ENCODE measurements at places on chromosomes 6 and 20.

DNA sequence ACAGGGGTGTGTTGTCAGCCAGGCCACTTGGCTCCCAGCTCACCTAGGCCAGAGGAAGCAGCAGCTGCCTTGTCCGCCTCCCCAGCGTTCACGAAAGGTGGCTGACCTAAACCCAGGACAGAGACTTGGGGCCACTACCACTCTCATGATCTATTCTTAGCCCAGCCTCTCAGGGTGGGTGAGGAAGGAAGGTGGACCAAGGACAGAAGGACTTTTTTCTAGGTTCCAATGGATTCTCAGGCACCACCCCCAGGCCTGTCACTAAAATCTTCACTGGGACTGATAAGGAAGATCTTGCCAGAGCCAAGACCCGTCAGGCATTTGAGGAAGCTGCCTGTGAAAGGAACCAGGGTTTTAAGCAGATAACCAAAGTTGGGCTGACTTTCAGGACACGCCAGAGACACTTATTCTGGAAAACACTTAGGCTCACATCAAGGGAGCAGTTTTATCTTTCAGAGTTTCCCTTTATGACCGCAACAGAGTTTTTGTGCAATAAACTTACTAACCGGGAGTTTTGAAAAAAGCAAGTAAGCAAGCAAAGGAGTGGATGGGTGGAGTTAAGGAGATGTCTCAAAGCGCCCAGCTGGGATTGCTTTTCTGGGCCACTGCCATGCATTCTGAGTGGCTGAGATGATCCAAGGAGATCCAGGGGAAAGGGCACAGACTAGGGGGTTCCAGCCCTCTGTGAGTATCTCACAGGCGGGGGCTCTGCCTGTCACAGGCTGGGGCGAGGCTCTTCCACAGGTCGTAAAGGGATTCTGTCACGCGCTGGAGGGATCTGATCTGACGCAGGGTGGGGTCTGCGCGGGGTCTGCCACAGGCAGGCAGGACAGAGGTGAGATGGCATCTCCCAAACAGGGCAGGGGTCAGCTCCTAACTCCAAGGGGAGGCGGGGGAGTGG is 989 bp downstream of the FITM2 start:
- peak; percentile 76 for DNase-seq

GRCh38 chr6:101394936-101395335 is 1.4 kb downstream of the GRIK2 start:
- no peak for DNase-seq

- DNase-seq, result no peak
Observed at GRCh38 chr6:169589699-169590257, 112.1 kb downstream of the WDR27 start.

DNA sequence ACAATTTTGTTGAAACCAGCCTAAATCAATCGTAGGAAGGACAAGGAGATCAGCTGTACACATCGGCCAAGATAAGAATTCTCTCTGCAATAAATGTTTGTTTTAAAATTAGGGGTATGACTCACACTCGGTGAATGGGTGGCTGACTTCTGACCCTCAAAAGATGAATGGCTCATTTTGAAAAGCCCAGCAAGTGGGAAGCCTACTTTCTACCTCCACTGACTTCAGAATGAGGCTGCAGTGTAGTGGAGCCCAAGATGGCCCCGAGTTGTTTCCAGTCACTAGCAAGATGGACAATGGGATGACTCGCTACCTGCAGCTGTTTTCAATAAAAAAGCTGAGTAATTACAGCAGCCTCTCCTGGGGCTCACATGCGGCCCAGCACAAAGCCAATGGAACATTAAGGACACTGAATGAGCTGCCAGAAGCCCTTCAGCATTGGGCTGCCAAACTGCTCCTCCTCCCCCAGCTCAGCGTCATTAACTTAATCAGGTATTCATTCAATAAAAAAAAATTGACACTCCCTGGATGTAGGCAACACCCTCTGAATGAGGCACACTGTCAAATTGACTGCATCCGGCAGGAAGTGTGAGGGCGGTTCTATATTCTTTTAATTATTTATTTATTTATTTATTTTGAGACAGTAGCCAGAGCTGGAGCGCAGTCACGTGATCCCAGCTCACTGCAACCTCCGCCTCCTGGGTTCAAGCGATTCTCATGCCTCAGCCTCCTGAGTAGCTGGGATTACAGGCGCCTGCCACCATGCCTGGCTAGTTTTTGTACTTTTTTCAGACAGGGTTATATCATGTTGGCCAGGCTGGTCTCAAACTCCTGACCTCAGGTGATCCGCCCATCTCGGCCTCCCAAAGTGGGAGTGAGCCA is 107.3 kb downstream of the GMPR start:
- DNase-seq, result peak; percentile 66

GRCh38 chr6:159065091-159065490 is 20.3 kb upstream of the TAGAP start:
- DNase-seq, result no peak

DNA sequence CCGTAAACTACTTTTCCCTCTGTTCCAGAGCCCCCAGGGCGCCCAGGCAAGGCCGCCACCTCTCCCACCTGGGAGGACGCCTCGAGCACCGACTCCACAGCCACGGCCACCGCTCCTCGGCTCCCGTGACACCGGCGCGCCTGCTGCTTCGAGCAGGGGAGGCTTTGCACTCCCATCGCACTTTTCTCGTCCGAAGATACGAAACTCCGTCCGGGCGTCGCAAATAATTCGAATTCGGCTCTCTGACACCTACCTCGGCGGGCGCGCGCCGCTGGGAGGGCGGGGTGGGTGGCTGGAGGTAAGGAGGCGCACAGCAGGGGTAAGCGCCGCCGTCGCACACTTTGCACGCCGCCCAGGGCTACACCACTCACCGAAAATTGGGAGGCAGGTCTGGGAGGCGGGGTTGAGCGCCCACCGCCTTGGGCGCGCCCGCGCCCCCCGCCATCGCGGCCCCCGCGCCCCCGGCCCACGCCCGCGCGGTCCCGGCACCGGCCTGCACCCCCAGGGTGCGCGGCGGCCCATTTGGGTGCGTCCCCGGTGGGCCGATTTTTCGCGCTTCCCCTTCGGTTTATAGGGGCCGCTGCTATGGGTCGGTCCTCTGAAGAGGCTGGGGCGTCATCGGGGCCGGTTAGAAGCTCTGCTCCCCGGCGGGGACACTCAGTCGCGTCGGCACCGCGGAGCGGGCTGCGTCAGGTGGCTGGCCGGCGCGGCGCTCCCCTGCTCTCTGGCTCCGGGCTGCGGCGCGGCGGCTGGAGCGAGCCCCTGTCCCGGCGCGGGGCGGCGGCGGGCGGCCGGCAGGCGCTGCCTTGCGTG is 36.2 kb downstream of the GNAS start:
- DNase-seq, result peak; percentile 83

DNA sequence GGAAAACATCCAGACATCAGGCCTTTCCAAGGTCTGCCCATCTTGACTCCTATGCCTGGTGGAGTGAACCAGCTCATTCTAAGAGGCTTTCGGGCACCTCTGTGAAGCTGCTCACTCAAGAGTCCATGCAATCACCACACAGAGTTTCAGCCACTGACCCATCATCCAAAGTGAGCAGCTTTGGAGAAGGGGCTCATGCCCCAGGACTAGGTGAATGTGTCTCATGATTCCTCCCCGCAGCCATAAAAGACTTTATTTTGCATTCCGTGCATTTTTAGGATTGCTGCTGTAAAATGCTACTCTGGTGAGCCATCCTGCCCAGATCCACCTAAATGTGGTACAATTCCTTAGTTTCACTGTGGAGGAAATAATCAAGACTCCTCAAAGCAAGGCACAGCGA is 44.5 kb upstream of the EZR start:
- no peak for DNase-seq

DNA sequence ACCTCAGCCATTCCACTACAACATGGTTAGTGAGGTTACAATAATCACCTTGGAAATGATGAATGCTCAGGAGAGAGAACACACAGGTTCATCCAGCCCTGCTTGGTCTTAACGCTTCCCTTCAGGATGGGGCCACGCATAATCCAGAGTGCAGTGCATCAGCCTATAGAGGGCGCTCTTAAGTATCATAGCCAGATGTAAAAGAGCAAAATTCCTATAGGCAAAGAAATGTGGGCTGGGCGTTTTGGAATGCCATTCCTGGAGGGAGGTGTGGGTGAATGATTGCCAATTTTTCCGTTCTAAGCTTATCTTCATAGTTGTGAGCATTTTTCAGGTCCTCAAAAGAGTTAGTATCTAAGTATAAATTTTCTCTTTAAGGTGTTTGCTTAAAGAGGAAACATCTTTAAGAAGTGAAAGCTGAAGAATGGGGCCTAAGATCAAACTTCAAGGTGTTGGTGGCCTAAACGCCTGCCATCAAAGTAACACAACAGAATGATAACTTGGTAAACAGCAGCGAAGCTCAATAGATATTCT is 1.8 kb downstream of the RIPOR2 start:
- peak; percentile 26 for DNase-seq

- peak; percentile 54 for DNase-seq
Observed at GRCh38 chr6:34656378-34657036, 40.1 kb downstream of the ILRUN start.

DNA sequence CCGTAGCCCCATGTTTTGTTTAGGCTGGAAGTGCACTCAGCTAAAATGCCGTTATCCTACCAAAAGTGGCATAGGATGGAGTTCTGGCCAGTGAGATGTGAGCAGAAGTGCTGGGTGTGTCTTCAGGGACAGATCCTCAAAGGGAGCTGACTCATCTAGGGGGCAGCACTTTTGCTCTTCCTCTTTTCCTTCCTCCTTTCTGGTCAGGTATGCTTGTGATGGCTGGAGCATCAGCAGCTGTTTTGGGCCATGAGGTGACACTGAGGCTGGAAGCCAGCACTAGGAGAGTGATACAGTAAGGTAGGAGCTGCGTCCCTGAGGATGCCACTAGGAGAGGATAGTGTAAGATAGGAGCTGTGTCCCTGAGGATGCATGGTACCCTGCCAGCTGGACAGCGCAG is 4.6 kb upstream of the OSBPL2 start:
- no peak for DNase-seq

GRCh38 chr6:2179950-2180349 is 65.5 kb downstream of the GMDS start:
- DNase-seq, result peak; percentile 60

DNA sequence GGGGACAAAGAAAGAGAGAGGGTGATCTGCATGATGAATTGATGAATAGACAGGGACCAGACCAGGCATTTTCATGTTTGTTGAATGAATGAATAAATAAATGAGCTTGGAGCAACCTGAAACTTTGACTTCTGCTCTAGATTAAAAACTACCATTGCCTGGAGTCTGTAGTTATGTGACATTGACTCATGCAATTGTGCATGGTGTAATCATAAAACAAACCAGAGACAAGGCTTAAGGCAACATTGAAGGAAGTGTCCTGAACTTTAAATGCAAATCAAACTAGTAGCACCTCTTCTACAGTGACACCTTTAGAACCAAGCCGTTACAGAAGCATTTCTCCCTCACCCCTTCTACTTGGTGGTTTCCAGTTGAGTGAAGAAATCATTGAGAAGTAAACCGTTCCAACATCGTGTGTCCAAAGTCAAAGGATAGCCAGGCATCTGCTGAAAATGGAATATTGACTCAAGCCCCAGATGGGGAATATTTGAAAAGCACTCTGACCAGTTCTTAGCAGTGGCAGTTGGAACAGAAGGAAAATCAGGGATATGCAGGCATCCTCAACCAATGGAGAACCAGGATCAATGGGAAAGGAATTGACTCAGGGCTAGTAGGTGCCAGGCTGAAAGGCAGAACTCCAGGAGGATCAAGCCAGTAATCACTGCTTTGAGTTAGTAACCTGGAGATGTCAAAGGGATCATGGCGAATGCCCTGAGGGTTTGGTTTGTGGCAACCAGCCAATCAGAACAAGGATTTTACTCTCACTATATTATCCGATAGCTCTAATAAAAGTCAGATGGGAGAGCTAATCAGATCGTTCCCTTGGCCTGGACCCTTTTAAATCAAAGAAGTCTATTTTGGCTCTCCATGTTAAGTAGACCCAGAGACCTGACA is 171.2 kb upstream of the TSHZ2 start:
- DNase-seq, result no peak

- no peak for DNase-seq
Observed at GRCh38 chr6:123716506-123716905, 79.8 kb upstream of the TRDN start.

DNA sequence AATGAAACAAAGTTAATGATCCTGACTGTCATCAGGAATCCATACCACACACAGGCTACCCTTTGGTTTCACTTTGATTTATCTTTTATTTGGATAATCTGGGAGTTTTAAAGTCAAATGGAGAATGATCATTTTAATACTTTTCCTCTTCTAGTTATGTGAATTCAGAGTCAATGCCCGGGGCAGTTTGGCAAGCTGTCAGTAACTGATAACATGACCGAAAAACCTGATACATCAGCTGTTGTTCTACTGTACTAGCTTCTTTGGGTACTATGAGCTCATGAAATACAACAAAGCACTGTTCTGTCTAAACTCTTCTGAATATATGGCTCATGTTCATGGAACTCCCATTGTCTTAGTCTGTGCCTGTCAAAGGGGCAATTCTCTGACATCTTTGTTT is 30.2 kb downstream of the KLHL31 start:
- DNase-seq, result no peak

DNA sequence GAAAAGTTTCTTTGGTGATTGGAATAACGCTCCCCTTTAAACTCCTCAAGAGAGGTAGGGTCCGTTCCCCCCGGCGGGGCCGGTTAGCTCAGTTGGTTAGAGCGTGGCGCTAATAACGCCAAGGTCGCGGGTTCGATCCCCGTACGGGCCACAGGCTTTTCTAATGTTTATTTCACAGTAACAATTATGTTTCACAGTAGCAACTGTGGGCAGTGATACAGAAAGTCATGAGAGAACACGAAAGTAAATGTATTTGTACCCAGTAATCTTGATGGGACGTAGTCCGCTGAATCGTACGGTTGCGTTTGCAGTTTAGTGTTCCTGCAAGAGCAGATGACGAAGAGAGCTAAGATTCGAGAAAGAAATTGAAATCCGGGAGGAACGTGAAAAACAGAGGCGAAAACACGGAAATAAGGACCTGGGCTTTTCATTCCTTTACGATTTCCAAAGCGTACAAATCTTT is 505.5 kb downstream of the PRIM2 start:
- DNase-seq, result peak; percentile 86

DNA sequence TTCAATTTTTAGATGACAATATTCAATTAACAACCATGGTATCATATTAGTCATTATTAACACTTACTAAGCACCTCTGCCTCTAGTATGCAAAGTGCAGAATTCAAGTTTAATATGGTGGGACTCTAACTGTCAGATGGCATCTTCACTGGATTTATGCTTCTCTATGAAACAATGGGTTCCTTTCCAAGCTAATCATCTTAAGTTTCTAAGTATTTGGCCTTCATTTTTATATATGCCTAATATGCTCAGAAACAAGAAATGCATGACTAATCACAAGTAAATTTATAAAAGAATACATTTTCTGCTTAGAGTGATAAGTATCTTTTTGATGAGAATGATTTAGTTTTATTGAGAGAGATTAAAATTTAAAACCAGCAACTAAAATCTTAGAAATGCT is 144.7 kb downstream of the HIVEP2 start:
- DNase-seq, result no peak
